BJ (cell line): ENCODE measurements at places on chromosomes 5 and 9.
A peak's percentile ranks its signal among the peaks of the same experiment; 100 is the strongest.

DNA sequence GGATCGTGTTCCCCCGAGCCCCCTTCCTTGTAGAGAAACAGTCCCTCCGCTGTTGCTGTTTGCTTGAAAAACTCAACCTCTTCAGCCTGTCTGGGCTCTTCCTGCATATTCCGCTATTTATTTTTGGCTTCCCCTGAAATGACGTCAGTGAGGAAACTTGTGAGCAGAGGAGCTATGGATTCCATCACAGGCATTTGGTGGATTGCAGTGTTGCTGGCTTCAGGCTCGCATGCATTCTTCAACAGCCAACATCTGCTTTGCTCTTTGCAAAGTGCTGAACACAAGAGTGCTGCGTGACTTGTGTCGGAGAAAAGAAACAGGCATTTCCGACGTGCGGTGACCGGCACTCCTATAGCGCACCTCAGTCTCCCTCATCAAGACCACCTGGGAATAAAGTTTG, 232.7 kb downstream of the RFK start:
- DNase-seq = peak; percentile 81

DNA sequence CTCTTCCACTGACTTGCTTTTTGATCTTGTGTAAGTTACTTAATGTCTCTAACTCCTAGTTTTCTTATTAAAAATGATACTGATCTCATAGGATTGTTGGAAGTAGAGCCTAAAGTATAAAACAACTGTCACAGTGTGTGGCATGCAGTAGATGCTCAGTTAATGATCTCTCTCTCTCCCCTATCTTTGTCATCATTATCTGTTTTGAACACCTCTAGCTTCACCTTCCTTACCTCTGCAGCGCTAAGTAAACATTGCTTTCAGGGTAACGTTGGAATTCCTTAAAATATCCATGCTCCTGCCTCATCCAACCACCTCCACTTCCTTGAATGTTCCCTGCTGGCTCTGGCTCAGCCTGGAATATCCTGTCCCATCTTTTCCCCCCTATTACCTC, 110.4 kb downstream of the RGS3 start:
- DNase-seq = no peak

DNA sequence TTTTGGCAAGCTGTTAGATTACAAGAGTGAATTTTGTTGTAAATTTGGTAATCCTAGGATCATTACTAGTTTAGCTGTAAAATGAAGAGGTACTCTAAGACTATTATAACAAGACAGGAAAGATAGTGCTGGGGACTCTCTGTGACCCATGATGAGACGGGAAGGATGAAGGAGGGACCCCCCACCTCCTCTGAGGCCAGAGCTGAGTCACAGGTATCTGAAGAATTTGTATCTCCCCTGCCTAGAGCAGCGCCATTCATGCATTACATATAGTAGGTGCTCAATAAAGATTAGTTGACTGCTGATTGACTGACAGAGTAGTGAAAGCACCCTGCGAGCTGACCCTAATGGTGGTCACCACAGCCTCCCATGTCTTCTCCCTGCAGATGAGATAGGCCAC, 202.8 kb downstream of the SNX18 start:
- no peak for DNase-seq

- no peak for DNase-seq
Measured at GRCh38 chr9:129852579-129852978, 17.3 kb downstream of the USP20 start.

GRCh38 chr5:17216176-17216973, 1.1 kb upstream of the BASP1 start:
- no peak for DNase-seq

DNA sequence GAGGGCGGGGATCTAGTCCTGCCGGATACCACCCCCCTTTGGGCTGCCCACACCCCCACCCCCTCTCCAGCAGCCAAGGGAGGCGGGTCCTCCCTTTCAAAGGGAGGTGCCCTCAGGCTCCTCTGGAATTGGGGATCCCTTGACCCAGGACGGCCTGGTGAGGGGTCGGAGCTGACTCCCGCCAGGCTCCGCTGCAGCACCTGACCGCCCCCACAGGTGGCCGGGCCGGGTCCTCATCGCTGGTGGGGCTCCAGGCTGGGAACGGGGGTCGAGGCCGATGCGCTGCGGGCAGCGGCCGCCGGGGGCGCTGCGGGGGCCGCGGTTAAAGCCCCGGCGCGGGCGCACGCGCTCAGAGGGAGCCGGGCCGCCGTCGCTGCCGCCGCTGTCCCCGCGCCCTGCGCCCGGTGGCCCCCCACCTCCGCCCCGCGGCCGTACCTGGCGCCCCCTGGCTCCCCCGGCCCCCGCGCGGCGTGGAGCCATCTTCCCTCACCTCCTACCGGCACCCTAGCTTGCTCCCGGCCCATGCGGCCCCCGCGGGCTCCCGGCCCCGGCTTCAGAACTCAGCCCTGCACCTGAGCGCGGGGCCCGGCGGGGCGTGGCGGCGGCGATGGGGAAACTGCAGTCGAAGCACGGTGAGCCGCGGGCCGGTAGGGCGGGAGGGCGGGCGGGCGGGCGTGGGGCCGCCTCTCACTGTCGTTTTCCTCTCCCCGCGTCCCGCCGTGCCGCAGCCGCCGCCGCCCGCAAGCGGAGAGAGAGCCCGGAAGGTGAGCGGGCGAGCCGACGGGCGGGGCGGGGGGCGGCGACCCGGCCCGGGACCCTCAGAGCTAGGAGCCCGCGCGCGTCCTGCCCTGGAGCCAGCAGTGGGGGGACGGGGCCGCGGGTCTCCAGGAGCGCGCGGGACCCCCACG, at the start of gene NKD2:
TSS of gene NKD2 (plus strand) at position 352 of the 908 bp plus-strand sequence. CDS start at position 608, 256 bp downstream.
- no peak for DNase-seq

- DNase-seq = no peak
Measured at GRCh38 chr5:131541071-131541470, 94.0 kb downstream of the RAPGEF6 start.

DNA sequence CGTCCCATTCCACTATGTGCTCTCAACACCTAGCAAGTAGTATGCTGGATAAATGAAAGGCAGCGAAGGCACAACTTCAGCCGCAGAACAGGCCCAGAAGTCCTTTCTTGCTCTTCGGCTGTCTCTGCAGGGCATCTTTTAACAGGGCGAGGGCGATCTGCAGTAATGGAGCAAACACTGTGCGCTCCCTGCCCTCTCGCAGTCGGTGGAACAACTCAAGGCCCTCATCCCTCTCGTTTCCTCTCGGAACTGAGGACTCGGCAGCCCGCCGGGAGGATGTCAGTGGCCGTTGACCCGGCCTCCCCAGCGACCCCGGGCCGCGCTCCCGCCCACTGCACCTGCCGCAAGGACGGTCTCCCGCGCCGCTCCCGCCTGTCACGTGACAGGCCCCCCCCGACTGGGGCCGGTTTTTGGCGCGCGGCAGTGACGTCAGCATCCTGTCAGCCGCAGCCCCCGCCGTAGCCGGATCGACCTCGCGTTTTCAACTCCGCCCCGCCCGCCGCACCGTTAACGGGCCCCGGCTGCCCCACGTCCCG, 1.1 kb downstream of the ZNF367 start:
- no peak for DNase-seq

GRCh38 chr5:93582677-93583438, at the start of gene NR2F1:
Gene NR2F1, plus strand, starts transcription at chr5:93583222. Its CDS starts 1,802 bp downstream, at chr5:93585024.
- DNase-seq = peak; percentile 74

DNA sequence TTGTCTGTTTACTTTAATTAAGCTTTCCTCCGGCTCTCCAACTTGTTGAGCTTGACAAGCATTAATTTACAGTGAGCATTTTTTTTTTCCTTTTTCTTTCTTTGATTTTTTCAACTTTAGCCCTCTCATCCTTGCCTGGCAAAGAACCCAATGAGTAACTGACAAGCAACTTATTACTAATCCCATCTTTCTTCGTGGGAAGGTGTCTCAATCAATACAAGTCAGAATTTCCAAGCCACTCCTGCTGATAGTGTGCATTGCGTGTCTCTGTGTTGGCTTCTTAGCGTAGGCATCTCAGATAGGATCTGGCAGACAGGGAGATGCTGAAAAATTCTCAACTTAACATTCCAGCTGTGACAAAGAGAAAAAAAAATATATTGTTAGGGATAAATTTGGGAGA, 527.7 kb upstream of the WWC1 start:
- DNase-seq = no peak

DNA sequence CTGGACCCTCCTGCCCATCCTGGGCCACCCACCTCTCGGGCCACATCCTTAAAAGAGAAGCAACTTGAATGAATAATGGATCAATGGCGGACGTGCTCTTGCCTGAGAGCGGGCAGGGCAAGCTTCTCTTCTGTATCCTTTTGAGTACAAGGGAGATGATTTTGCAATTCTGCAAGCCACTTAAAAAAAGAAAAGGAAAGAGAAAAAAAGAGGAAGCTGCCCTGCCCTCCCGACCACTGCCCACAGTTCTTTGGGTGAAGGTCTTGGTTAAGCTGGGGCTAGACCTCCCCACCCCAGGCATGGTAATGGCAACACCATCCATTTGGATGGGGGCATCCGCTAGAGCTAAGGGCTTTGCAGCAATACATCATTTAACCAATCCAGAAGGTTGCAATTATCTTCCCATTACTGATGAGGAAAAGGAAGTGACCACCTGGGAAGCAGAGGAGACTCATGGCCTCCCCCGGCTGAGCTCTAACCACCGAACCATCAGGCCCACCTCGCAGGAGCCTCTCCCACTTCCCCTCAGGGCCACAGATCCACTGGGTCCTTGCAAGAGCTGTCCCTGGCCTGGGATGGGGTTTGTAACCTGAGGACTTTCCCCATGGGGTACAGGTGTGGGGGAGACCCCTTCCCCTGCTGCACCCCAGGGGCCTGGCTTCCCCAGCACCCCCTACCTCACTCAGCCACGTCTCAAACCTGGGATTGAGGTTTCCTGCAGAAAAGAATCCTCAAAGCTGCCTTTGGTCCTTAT, 27.8 kb upstream of the LAMC3 start:
- no peak for DNase-seq

GRCh38 chr5:14450018-14450524, 131.5 kb upstream of the OTULINL start:
- peak; percentile 89 for DNase-seq

GRCh38 chr5:43312076-43312661, 1.0 kb downstream of the HMGCS1 start:
- DNase-seq = no peak

DNA sequence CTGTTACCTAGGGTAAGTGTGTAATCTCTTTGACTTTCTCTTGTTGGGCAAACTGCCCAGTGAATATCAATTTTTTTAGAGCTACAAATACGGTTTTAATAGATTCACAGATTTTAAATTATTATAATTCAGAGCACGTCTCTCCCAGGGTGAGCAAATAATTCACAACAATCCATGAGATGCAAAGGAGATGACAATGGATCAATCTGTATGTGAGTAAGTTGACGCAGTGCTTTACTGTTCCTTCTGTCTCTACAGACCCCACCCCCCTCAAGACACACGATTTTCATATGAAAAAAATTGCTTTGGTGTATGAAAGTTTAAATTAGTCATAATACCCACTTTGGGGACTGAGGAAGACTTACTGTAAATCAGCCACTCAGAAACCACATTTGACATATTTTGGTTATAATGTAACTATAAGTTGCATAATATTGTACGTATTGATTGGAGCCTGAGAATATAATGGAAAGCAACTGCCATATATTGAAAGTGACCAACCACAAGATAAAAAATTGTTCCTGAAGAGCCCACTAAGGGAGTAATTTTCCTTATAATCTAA, 201.7 kb downstream of the BNC2 start:
- no peak for DNase-seq

DNA sequence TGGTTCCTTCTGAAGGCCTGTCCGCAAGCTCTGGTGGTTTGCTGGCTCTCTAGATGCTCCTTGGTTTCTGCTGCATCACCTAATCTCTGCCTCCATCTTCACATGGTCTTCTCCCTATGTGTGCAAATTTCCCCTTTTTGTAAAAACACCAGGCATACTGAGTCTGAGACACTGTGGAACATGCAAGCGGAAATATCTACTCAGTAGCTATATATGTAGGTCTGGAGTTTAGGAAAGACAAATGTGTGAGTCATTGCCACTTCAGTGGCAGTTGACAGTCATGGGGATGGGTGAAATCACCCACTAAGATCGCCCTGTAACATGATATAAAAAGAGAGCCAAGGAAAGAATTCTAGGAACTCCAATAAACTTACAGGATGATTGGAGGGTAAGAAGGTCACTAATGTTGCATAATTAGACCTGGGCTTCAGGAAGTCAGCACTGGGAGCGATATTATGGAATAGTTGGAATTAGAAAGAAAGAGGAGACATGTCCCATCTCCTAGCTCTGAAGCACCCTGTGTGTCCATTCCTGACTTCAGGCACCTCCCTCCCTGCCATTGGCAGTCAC, 22.7 kb upstream of the UBLCP1 start:
- DNase-seq = peak; percentile 29

GRCh38 chr9:120579139-120580050, 572 bp downstream of the CDK5RAP2 start:
- no peak for DNase-seq

GRCh38 chr9:26524267-26524666, 368.3 kb downstream of the CAAP1 start:
- no peak for DNase-seq

- no peak for DNase-seq
Measured at GRCh38 chr9:134936346-134937163, 18.8 kb upstream of the FCN1 start.

- DNase-seq = no peak
Measured at GRCh38 chr9:8815931-8816330, 1016.4 kb upstream of the DMAC1 start.

DNA sequence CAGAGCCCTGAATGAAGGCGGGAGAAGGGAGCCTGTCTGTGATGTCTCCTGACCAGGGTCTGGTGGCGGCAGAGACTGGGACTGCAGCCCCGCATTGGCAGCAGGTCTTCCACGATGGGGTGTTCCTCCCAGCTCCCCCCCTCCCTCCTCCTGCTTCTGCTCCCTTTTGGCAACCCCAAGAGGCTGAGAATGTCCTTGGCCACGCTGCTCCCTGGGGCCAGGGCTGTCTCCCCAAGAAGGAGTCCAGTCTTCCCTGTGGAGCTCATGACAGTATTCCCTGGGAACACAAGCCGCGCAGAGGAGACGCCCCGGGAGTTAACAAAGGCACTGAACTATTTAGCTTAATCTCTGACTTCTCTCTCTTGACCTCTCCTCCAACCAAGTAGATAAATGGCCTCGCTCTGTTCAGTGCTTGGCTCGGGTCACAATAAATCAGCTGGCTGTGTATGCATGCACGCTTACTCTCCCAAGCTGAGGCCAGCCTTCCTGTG, 84.0 kb upstream of the NEURL1B start:
- DNase-seq = no peak
